ENCODE measurements at places on chromosomes 2 and 18. TPM values are rescaled to one million over a fixed set of nuclear protein-coding genes. Genes with fewer than 3 reads are reported as not detected.

Gene CYBRD1
- total RNA-seq, result 226 TPM

Gene DYTN
- total RNA-seq, result not detected

Gene ASPRV1
- 0.49 TPM for total RNA-seq

Gene SIGLEC15
- not detected for total RNA-seq

Gene SCN9A
- 4.9 TPM for total RNA-seq

Gene SAG
- not detected for total RNA-seq

Gene LIMS2
- 44.2 TPM for total RNA-seq

Gene AOX1
- total RNA-seq, result 84.5 TPM

Gene ARID5A
- total RNA-seq, result 34.1 TPM

Gene ANKRD30B
- total RNA-seq, result not detected

Gene CDH20
- not detected for total RNA-seq

Gene C2orf66
- not detected for total RNA-seq

DNA sequence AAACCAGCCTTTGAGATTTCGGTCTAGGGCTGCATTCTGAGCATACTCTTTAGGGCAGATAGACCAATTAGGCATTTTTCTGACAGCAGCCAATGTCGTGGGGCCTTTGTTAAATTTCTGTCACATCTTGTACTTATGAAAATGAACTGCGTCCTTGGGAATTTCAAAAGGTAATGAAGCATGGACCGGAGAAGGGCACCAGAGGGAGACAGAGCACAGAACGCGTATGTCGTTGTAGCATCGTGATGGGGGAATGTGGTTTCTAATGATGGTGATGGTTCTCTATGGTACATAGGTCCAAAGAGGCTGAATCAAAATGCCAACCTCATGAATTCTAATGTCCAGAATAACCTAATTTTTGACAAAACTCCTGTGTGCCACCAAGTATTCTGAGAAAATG, 483.9 kb upstream of the CRIM1 start:
- no peak for DNase-seq

DNA sequence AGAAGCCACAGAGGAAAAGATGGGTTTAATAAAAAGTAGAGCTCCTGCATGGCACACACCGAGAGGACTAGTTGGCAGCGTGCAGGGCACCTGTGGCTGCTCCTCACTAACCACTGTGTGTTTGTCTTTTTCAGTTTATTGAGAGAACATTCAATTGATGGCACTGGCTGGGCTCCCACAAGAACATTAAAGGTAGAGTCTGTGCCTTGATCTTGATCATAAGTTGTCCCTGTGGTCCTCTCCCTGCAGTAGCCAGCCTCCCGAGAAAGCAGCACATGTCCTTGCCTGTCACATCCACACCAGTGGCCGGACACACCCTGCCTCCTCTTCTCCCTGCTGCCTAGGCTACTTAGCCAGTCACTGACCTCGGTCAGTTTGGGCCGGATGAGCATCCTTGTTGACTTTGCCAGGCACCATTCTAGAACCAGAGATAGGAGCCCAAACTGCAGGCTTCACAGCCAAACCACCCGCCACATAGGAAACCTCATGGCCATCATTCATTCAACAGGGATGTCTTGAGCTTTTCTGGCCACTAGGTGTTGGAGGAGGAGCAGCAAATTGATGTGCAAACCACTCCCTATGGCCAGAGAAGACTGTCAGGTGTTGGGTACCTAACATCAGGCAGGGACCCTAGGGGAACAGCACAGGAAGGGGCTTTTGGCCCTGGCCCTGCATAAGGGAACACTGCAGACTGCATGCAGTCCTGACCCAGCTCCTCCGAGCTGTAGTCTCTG, 30.2 kb upstream of the SCLY start:
- no peak for DNase-seq

DNA sequence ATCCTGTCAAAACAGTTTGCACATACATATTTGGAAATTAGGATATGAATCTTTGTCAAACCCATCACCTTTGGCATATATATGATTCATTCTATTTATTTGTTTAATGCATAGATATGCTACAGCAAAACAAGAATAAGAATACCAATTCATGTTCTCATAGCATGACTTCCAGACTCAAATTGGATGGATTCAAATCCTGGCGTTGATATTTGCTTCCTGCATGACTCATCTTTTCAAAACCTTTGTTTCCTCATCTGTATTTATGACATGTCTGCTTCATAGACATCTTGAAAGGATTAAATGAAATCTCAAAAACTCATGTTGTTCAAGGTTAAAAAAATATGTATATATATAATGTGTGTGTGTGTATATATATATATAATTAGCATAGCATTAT, 261.3 kb downstream of the MBD5 start:
- no peak for DNase-seq

GRCh38 chr2:207960090-207960489, 65.2 kb downstream of the PLEKHM3 start:
- DNase-seq, result no peak

DNA sequence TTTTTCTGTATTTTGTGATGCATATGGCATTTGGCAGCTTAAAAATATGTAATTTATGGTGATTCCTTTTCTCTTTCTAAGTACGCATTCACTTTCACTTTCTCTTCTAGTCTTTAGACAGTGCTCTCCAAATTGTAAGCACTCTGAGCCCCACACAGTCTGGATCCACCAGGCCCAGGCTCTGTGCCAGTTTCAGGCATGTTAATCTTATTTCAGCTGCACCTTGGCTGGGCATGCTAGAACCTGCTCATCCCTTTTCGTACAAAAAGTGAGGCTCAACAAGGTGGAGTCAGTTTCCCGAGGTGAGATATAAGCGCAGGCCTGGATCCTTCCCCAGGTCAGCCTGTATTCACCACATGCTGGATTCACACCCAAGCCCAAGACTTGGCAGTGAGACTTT, 203.9 kb downstream of the MTX2 start:
- no peak for DNase-seq

GRCh38 chr2:168243061-168243460, 4.3 kb downstream of the STK39 start:
- no peak for DNase-seq

- DNase-seq, result no peak
Measured at GRCh38 chr2:188986839-188987238, 12.7 kb downstream of the COL3A1 start.

DNA sequence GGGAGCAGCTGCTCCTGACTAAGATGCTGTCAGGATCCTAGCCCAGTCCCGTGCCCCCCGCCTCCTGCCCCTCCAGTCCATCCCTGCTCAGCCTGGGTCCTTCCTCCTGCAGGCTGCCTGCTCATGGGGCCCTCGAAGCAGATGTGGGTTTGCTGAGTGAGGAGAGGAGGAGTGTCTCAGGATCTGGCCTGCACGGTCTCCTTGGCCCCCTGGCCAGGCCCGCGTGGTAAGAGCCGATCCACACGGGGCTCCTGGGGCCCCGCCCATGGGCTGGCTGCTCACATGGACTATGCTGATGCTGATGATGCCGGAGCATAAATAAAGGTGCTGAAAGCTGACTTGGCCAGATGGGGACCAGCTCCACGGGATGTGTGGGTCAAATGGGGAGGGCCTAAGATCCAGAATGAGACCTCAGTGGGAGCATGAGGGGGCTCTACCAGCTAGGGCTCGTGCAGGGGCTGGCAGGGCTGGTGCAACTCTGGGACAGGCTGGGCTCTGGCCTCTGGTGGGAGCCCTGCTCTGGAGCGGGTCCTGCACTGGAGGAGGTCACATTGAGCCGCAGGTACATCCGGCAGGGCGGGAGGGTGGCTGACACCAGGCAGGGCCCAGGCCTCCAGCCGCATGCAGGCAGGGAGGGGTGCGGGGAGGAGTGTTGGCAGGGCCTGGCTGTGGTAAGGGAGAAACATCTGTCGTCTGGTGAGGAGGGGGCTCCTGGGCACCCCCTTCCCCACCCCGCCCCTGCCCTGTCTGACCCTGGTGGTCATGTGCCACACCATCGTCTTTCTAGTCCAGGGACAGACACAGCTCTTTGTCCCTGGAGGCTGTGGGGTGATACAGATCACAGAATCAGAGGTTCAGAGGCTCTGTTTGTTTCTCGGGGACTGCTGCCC, 275.3 kb upstream of the HDAC4 start:
- peak; percentile 88 for DNase-seq

DNA sequence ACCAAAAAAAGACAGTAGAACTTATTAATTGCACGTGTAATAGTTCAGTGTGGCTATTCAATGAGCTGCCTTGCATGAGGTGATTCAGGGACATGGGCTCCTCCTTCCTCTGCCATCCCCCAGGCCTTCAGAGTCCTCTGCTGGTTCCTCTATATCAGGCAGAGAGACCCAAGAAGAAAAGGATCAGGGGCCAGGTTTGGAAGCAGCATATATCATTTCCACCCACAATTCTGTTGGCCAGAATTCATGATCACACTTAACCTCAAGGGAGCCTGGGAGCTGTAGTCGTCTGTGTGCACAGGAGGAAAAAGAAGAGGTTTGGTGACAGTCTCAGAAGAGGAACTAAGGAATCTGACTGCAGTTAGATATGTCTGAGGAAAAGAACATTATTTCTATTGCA, 114.0 kb upstream of the GLS start:
- DNase-seq, result no peak

DNA sequence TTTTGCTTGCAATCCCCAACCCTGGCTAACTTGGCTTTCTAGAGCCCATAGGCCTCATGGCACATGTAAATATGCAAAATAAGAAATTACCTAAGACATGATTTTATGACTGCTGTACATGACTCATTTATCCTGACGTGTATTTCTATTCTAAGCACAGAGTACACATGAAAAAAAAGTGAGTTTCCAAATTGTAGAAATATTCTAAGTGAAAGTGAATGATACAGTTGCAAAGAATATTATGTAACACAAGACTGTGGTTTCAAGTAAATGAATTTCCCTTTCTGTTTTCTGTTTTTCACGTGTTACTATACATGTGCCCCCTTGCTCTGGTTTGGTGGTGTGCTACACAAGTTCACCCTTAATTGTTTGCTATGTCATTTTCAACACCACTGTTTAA, 162.4 kb downstream of the LRP1B start:
- no peak for DNase-seq

- DNase-seq, result no peak
Measured at GRCh38 chr2:44708661-44709000, 232.9 kb upstream of the SIX3 start.

DNA sequence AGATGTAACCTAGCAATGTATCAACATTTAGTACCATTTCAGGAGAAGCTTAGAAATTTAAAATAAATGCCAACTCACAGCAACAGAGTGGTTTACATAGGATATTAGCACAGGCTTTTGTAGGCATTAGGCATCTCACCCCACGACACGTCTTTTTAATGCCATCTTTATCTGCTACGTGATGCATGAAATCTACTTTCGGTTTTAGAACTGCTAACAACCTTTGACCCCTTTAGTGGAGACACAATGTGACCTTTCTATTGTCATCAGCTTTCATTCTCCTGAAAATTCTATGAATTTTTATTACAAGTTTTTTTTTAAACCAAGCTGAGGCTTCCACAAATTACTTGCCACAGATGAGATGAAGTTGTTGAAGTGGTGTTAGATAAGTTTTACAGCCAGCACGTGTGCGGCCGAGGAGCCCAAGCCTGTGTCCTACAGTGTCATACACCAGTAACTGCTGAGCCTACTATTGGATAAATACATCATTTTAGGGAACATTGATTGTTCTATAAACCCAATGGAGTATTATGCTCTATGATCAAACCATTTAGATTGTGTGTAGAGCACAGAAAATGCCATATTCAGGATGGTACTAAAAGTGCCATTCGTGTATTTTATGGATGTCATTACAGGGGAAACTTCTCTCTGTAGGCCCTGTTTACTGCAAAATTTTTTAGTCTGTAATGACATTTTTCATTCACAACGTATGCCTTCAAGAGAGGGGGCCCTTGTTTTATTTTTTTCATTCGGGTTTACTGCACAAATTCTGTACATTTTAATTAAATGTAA, 151.6 kb downstream of the PTGR3 start:
- DNase-seq, result no peak

GRCh38 chr2:159091381-159091780, 122.9 kb downstream of the TANC1 start:
- DNase-seq, result no peak

DNA sequence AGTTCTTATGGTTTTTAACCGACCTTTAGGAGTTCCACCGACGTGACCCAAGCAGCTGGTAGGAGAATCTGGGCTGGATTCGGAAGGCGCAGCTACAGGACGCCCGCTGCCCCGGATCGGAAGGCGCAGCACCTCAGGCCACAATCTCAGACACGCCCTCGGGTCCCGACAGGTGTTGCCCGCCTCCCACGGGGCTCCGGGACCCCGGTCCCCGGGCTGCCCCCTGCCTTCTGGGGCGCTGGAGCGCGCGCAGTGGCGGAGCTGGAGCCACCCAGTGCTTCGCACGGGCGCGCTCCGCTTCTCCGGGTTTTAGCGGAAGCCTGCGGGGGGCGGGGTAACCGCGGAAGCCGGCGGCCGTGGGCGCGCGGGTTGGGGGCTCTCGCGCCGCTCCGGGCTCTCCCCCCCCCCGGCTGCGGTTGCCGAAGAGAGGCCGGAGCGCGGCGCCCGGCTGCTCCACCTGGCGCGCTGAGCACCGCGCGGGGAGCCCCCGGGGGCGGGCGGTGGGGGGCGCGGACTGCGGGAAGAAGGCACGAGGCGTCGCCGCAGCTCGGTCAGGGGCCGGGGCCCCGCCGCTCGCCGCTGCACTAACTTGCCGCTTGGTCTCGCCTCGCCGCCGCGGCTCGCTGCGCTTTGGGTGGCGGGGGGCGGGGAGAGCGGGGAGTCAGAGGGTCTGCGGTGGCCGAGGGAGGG, 718.8 kb downstream of the DPP10 start:
- no peak for DNase-seq

GRCh38 chr2:60847854-60848253, 33.5 kb upstream of the REL start:
- no peak for DNase-seq

- no peak for DNase-seq
Measured at GRCh38 chr2:118021356-118021755, 7.5 kb upstream of the CCDC93 start.

DNA sequence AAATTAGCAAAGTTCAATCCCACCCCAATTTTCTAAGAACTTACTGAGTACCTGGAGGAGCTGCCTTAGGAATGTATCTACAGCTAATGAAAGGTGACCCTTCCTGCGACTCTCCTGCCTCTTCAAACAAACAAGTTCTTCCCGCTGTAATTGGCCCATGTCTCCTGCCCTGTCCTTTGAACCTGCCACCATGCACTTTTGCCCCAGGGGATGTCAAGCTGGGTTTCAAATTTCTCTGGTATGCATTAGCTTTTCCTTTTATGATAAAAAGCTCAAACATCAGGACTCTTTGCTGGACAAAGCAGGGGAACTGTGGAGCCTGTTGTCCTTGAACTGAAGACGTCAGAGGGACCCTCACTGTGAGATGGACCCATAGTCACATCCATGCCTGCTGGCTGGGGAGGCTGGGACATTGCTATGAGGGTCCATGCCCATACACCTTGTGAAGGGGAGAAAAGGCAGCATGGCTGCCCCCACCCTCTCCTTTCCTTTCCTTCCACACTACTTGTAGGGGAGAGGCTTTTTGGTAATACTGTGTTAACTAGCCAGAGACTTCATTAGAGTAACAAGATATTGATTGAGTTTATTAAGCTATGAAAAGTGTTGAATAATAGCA, 210.7 kb upstream of the COPS8 start:
- peak; percentile 64 for DNase-seq

DNA sequence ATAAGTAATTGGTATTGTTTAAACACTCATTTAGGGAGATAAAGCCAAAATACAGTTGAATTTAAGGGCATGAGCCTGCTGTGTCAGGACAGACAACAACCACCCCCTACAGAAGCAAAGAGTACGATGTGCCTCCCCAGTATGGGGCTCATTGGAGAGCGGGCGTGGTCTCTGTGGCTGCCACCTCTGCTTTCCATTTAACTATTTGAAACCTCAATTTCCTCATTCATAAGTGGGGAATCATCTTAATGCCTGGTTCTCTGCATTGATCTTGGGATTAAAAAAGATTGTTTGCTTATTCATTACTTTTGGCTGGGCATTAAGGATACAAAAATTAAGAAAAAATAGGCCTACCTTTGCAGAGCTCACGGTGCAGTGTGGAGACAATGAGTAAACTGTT, 21.4 kb downstream of the KCNS3 start:
- DNase-seq, result no peak

Measured in vagina (tissue), 2 donors.